ENCODE measurements at places on chromosomes 7 and 10.
A peak's percentile ranks its signal among the peaks of the same experiment; 100 is the strongest.

GRCh38 chr7:151453326-151453791, 13.4 kb upstream of the CRYGN start:
- no peak for DNase-seq

- DNase-seq: peak; percentile 82
Observed at GRCh38 chr7:99098824-99099498, 44.9 kb downstream of the SMURF1 start.

DNA sequence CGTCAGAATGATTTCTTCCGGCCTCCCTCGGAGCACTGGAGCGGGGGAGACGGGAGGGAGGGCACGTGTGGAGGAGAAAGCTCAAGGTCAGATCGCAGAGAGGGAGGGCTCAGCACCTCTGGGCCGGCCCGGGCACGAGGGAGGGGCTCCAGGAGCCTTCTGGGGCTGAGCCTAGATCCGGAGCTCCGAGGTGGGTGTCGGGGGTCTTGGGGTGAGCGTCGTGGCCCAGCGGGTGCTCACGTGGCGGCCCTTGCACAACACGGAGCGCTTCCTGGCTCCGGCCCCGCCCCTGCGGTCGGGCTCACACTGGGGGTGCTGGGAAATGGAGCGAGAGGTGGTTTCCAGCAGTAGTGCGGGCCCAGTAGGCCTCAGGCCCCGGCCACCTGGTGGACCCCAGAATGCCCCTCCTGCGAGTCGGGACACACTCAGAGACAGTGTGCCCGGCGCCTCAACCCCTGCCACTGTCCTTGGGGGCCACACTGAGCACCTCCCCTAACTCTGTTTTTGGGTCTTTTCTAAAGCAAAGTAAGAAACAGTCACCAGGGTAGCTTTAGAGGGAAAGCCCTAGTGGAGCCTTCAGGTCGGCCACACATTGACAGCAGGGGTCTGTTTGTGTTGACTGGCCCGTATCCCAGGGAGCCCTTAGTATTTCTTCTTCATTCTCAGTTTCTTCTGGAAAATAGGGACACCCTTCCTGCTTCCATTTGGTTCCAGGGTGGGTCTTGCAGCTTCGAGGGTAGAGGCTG, 798 bp downstream of the PPIF start:
- peak; percentile 61 for DNase-seq

DNA sequence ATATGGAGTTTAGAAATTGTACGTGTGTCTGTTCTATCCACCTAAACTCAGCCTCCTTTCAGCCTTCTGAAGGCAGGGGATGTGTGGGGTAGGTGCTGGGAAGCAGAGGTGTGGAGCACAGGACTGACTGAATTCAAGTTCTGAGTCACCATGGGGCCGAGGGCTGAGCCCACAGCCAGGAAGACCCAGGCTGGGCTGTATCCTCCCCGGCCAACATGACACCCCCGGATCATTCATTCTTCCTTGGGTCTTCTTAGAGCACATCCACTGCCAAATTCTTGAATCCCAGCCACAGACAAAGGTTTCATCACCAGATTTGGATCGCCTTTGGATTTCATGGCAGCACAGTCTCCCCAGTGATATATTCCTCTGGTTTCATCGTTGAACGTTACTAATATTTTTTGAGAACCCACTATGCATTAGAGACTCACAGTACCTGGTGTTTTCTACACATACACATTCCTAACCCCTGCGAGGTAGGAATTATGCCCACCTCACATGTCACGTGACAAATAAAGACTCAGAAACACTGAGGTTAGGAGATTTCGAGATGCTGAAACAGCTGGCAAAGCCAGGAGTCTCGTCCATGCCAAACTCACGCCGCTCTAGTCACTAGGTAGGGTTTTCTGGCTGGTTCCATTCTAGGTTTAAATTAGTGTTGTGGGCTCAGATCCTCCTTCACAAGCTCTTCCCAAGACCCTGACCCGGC, 26.9 kb downstream of the CCDC3 start:
- DNase-seq: no peak

- peak; percentile 15 for DNase-seq
Observed at GRCh38 chr7:149071641-149072437, 18.7 kb downstream of the ZNF786 start.

- no peak for DNase-seq
Observed at GRCh38 chr10:48881937-48882336, 57.7 kb downstream of the LRRC18 start.

- no peak for DNase-seq
Observed at GRCh38 chr10:87923233-87923632, 59.8 kb downstream of the PTEN start.

DNA sequence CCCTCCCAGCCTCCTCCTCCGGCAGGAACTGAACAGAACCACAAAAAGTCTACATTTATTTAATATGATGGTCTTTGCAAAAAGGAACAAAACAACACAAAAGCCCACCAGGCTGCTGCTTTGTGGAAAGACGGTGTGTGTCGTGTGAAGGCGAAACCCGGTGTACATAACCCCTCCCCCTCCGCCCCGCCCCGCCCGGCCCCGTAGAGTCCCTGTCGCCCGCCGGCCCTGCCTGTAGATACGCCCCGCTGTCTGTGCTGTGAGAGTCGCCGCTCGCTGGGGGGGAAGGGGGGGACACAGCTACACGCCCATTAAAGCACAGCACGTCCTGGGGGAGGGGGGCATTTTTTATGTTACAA, 83.3 kb downstream of the PAX2 start:
- DNase-seq: no peak

DNA sequence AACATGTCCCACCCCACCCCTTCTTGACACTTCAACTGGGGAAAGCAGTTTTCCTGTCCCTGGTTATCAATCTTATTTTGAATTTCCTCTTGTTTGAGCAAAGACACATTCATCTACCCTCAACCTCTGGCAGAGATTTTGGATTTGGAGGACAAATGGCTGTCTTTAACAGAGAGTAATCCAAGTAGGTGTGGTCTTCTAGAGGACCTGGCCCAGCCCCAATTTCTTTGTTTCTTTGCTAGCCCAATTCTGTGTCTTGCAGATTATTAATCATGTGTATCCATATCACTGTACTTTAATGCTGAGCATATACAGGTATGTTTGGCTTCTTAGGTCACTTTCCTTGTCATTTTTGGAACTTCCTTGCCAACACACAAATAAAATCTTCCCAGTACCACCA, 58.8 kb upstream of the ADCY1 start:
- DNase-seq: no peak

DNA sequence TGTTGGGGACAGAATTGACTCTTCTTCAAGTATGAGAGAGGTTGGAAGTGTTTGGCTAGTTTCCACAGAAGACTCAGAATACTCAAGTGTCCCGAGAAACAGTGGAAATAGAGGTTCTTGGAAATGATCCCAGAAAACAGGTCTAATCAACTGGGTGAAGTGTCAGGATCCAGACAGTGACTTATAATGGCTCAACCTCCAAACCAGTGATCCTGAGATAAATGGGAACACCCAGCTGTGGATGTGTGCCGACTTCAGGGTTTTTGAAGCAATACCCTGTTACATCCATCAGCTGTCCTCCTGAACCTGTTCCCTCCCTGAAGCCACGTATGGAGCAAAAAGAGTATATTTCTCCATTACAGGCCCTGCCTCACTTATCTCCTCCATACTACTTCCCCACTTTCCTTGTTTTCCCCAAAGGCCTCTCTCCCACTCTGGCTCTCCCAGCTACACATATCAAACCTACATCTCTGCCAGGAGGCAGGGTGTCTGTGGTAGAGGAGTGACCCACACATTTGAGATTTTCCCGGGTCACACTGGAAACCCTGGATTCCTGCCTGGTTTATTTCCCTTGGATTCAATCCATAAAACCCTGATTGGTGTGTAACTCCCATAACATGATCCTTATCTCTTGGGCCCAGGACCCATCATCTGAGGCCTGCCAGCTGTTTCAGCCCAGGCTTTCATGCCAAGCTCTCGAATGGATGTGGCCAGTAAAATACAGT, 17.6 kb upstream of the ELOVL3 start:
- DNase-seq: no peak

- no peak for DNase-seq
Observed at GRCh38 chr7:128391805-128392204, 18.0 kb downstream of the IMPDH1 start.

GRCh38 chr10:71244431-71245419, 32.4 kb downstream of the UNC5B start:
- no peak for DNase-seq

DNA sequence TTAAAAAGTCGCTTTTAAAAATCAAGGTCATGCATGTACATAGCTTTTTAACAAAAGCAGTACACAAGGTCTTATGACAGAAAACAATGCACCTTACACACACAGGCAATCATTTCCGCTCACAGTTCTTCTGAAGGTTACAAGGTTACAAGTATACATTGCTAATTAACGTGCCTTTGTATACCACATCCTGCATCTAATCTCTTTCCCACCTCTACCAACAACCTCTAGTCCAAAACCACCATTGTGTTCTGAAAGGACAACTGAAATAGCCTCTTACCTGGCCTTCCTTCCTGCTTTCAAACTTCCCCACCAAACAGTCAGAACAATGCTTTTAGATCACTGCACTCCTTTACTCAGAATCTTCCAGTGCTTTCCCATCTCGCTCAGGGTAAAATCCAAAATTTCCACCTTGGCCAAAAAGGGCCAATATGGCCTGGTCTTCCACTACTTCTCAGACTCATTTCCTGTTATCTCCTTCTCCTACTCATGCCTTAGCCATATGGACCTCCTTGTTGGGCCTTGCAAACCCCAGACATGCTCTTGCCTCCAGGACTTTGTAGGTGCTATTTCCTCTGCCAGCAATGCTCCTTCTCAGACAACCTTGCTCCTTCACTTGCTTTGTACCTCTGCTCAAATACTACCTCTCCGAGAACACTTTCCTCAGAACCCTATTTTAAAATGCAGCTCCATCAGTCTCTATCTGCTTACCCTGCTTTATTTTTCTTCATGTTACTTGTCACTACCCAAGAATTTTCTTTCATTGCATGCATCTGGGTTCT, 205.4 kb downstream of the DNAJC1 start:
- DNase-seq: no peak

- no peak for DNase-seq
Observed at GRCh38 chr10:44264244-44264643, 120.7 kb downstream of the CXCL12 start.

- DNase-seq: no peak
Observed at GRCh38 chr7:13541326-13541725, 448.1 kb downstream of the ETV1 start.

GRCh38 chr10:69734797-69735468, 66.8 kb upstream of the COL13A1 start:
- DNase-seq: no peak

DNA sequence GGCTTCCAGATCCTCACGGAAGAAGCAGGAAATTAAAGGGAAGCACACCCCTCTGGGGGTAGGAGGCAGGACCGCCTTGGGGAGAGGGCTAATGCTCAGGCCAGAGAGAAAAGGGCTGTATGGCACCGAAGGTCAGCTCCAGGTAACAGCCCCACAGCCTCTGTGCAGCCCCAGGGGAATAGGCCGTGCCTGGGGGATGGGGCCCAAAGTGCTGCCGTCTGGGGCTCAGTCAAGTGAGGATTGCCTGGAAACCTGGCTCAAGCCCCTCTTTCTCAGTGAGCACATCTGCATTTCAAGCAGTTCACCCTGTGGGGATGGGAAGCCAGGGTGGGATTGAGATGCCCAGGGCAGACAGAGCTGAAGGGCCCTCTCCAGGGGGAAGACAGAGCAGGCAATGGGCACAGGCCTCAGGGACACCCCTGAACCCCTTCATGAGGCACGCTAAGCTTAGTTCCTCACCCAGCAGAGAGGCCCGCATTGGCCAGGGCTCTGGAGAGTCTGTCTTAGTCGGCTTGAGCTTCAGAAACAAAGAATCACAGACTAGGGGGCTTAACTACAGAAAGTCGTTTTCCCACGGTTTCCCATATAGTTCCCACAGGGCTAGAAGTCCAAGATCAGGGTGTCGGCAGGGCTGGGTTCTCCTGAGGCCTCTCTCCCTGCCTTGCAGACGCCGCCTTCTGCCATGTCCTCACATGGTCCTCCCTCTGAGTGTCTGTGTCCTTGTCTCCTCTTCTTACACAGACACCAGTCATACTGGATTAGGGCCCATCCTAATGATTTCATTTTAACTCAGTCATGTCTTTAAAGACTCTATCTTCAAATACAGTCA, 118.2 kb downstream of the PTPN20 start:
- no peak for DNase-seq

- no peak for DNase-seq
Observed at GRCh38 chr10:88211230-88211629, 347.8 kb downstream of the PTEN start.

DNA sequence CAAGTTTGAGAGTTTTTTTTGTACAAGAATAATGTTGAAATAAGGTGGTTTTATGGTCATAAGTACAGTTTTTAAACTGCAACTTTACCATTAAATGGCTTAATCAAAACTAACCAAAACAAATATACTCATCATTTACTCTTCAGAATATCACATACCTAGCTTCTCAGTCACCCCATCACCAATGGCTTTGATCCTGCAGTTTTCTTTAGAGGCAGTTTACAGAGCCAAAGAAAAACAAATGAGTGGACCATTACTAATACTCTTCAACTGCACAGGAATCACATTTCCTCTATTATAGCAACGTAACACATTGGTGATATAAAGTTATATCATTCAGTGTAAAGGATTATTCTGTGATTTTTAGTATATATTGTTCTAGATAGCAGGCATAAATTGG, 576.1 kb upstream of the LRRTM3 start:
- DNase-seq: peak; percentile 45

DNA sequence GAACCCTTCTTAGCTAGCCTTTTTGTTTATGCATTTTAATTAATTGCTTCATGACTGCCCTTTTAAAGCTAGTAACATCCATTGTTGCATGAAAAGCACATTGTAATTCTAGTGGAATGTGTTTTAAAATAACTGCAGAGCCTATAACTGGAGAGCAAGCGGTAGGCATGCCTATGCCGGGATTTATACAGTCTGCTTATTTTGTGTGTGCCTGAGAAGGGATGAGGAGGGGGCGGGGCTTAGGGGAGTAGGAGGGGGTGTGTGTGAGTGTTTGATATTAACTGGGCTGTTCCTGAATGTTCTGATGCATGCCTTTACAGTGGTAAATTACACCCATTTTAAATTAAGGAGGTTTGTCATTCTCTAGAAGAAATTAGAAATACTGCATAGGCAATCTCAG, 208.1 kb downstream of the TCF7L2 start:
- no peak for DNase-seq

- no peak for DNase-seq
Observed at GRCh38 chr7:129605960-129606614, 5.4 kb upstream of the NRF1 start.

- no peak for DNase-seq
Observed at GRCh38 chr10:11161096-11161495, 143.4 kb downstream of the CELF2 start.

DNA sequence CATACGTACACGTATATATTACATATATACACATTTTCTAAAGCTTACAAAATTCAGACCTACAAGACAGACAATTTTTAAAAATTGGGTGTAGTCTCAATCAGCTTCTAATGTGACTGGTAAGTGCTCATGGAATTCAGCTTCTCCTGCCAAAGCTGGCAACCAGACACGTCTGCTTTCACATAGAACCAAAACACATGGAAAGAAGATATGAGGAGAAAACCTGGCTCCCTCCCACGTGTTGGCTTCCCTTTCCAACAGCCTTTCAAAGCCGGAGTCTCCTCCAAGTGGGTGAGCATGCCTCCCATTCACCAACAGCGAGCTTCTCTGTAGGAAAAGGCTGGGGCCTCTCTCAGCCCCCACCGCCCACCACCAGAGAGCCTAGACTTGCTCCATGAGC, 33.4 kb downstream of the CDCA7L start:
- DNase-seq: no peak

Data from epithelial cell of esophagus (primary cell).